ENCODE measurements at places on chromosomes 5 and 9.

DNA sequence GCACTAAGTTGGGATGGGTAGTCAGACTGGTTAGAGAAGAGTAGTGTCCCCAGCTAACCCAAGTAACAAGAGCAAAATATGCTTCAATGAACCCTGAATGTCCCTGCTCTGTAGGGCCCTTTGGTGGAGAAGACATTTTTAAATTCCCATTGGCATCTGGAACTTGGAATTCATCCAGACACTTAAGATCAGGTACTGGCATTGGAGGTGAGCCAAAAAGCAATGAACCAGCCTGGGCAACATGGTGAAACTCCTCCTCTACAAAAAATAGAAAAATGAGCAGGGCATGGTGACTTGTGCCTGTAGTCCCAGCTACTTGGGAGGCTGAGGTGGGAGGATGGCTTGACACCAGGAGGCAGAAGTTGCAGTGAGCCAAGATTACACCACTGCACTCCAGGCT lies 58.9 kb upstream of the ZNF618 start:
- no peak for DNase-seq

GRCh38 chr9:103977163-103977562 lies 116.9 kb upstream of the SMC2 start:
- DNase-seq = no peak

- no peak for DNase-seq
These were observed 439.9 kb downstream of the GADD45G start for GRCh38 chr9:90044710-90045151.

- DNase-seq = no peak
These were observed 114.7 kb upstream of the MAN2A1 start for GRCh38 chr5:109574985-109575384.

All from cortex of kidney (tissue), 1 donor.